Right renal cortex interstitium (tissue), 3 donors: ENCODE measurements at places on chromosomes 5 and 9.

DNA sequence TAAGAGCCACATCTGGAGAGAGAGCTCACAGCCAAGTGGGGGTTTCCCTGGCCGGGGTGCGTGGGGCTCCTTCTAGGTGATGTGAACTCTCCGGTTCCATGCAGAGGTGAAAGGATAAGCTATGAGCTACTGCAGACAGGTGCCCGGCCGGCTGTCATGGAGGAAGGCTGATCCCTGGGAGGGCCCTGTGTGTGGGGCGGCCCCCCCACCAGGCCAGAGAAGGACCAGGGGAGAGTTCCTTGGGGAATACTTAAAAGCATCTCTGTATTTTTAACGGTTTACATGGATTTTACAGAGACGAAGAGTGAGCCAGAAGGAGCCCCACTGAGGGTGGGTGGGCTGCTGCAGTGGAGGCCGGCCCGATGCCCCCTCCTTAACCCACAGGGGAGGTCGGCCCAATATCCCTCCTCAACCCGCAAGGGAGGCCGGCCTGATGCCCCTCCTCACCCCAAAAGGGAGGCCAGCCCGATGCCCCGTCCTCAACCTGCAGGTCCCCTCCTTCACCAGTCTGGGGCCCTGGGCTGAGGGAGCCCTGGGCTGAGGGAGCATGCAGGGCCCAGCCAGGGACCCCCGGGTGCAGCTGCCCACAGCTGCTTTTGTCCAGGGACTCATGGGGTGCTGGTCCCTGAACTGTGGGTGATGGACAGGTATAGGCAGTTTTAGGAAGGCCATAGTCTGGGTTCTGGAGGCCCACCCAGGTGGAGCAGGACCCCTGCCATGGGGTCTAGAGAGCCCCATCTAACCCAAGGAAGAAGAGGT, 31.9 kb downstream of the MRPL36 start:
- no peak for DNase-seq

DNA sequence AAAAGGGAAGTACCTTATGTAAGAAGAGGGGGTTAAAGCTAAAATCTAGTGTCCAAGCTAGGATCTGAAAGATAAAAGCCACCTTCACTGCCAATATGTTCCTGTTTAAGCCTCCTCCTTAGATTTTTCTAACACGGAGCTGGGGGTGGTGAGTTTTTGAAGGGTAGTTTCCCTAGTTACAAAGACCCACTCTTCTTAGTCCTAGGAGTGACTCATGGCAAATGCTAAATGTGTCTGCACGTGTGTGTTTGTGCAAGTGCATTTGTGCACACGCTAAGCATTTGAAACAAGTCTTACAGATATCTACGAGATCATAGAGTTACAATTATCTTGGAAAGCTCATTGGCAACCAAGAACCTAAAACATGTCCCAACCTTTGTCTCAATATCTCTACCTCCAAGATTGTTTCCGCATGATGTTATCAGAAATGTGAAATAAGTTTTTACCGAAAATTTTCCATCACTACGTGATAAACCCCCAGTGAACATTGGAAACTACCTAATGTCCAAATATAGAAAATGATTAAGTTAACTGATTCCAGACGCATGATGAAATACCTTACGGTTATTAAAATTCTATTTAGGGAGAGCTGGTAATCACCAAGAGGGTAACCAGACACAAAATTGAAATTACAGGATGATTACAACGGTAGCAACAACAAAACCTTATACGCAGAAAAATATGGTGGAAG, 78.0 kb upstream of the HRH2 start:
- DNase-seq, result no peak

- no peak for DNase-seq
Observed at GRCh38 chr9:3528451-3528850, 2.6 kb upstream of the RFX3 start.

- no peak for DNase-seq
Observed at GRCh38 chr5:135942202-135942771, 12.5 kb downstream of the LECT2 start.

DNA sequence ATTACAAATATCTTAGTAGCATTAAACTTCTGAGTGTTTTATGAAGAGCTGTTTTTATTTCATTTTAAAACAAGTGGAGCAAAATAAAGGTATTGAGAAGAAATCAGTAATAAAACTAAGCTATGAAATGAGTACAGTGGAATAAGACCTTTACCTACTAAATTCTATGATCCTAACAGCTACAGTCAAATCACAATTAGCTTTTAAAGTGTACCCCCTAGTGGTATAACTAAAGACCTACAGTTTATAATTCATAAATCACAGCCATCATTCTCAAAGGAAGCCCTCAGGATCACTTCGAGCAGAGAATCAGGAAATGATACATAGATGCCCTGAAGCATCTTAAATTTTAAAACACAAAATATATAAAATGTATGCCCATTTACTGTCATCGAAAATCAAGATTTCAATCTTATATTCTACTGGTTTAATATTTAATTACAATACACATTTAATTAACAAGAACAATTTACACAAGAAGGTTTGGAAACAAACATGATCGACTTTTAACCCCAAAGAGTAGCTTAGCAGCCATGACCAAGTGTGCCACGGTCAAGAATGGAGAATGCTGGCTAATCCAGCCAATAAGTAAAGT, 12.3 kb downstream of the CCNH start:
- peak; percentile 8 for DNase-seq

- no peak for DNase-seq
Observed at GRCh38 chr9:68966496-68966944, 47.4 kb downstream of the PRKACG start.

- no peak for DNase-seq
Observed at GRCh38 chr5:179374506-179375235, 29.4 kb upstream of the ADAMTS2 start.

GRCh38 chr9:88383176-88383575, 5.1 kb upstream of the SPIN1 start:
- DNase-seq, result no peak
